NCI-H82 (cell line): ENCODE measurements at places on chromosomes 1 and 21.

DNA sequence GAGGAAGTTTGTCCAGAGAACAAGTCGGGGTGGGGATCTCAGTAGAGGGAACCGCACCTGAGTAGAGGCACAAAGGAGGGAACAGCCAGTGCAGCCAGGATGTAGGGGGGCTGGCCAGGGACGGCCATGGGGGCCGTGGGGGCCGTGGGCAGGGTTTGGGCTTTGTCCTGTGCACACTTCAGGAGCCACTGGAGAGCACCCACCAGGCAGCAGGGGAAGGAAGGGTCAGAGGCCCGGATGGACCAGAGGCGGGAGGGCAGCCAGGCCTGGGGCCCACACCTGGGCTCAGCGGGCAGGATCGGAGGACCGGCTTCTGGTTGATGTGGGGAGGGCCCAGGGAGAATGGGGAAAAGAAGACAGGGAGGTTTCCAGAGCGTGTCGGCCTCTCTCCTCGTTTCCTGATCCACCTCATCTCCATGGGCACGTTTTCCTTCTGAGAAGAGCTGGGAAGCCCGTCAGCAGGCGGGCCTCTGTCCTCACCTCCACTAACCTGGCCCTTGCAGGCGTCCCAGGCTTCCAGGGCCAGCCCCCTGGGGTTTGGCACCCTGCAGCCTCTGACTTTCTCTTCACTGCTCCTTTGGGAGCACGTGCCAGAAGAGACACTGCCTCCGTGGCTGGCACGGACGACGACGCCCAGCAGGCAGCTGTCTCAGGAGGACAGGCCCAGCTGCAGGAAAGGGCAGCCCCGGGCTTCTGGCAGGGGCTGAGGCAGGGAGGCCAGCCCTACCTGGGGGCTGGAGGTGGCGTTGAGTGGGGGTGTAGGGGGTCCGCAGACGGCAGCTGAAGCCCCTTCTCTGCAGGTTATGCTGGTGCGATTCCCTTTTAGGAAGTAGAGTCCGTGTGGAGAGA lies 16.8 kb upstream of the PDXK start:
- no peak for DNase-seq

- DNase-seq, result peak; percentile 97
Observed at GRCh38 chr1:212291505-212292134, 6.4 kb downstream of the PPP2R5A start.

DNA sequence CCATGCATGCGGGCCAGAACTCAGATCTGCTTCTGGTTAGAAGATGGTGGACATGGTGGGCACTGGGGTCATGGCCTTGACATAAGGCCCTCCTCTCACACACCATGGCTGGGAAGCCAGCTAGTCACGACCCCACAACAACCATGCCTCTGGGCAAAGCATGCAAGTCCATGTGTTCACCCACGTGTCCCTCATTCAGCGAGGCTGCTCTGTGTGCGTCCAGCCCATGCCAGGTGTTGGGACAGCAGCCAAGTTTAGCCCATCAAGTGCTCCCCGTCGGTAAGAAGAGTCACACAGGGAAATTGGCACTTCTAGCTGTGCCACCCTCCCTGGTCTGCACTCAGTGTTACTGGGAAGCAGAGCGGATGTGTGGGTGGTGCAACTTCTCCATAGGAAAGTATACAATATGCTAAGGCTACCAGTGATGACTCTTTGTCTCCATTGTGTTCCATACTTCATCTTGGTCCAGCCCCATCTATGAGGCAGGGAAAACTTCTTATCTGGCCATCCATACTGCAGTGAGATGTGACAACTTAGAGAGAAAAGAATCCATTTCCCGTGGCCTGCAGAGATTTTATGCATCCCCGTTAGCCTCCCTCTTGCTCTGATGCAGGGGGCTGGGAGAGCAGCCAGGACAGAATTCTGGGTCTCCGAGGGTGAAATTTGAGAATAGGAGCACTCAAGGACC lies 198.0 kb downstream of the GRIK3 start:
- DNase-seq, result no peak

- no peak for DNase-seq
Observed at GRCh38 chr1:170114906-170115305, 30.9 kb upstream of the NTMT2 start.
